ENCODE measurements at places on chromosomes 5 and 9. TPM values are rescaled to one million over a fixed set of nuclear protein-coding genes. Genes with fewer than 3 reads are reported as not detected.
A peak's percentile ranks its signal among the peaks of the same experiment; 100 is the strongest.

MLLT3 gene
- total RNA-seq = 34.0 TPM

LRRC14B gene
- total RNA-seq = not detected

IFNB1 gene
- 0.26 TPM for total RNA-seq

PPP2R2B gene
- 1.0 TPM for total RNA-seq

ELOVL7 gene
- total RNA-seq = 0.38 TPM

TXNDC8 gene
- total RNA-seq = not detected

- no peak for DNase-seq
- H3K27ac ChIP-seq = no peak overlapping the region
- peaks cover 40% of the 10 kb centered on the region for H3K36me3 ChIP-seq
These were observed 6.6 kb downstream of the COMMD10 start for GRCh38 chr5:116091416-116091815.

DNA sequence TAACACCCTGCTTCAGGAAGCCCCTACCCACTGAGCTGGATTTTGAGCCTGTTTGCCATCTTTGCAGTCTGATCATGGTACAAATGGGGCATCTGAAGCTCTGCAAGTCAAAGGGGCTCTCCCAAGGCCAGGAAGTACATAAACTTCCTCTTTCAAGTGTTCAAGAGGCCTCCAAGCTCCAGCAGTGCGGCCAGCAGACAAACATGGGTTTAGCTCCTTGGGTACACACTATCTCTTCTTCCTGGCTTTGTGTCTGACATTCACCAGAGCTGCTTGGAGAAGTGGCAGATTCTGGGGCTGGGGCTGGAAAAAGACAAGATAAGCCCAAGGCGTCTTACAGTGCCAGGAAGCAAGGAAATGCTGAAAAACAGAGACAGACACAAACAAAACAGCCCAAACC, 34.1 kb downstream of the LAMC3 start:
- DNase-seq = no peak
- H3K4me3 ChIP-seq = no peak overlapping the region
- no peak overlapping the region for H3K27ac ChIP-seq
- no peaks in the 10 kb centered on the region for H3K27me3 ChIP-seq
- peaks cover 4% of the 10 kb centered on the region for H3K4me1 ChIP-seq

GRCh38 chr9:35537913-35538312, 48.0 kb downstream of the RUSC2 start:
- DNase-seq = no peak
- no peaks in the 10 kb centered on the region for H3K36me3 ChIP-seq
- H3K27ac ChIP-seq = no peak overlapping the region
- H3K4me1 ChIP-seq = no peaks in the 10 kb centered on the region
- H3K27me3 ChIP-seq = peaks cover 18% of the 10 kb centered on the region

DNA sequence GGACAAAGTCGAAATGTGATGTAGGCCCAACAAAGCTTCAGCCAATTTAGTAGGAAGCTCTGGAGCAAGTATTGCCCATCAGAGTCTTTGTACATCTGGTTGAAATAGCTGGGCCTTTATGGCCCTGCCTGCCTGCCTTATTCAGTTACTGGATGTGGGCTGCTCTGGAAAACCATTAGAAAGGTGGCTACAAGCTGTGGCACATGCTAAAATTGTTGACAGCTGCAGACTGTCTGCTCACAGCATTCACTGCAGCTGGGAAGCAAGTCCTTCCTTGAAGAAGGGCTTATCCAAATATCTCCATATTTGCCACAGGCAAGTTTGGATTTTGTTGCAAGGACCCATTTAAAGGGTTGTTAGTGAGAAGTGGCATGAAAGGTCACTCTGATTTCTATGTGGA, 24.4 kb downstream of the SMIM15 start:
- DNase-seq = no peak
- no peaks in the 10 kb centered on the region for H3K27me3 ChIP-seq
- H3K4me3 ChIP-seq = no peak overlapping the region
- no peak overlapping the region for H3K27ac ChIP-seq
- H3K36me3 ChIP-seq = no peaks in the 10 kb centered on the region
- H3K4me1 ChIP-seq = no peaks in the 10 kb centered on the region

- H3K4me1 ChIP-seq = no peaks in the 10 kb centered on the region
- H3K4me3 ChIP-seq = no peak overlapping the region
- H3K27ac ChIP-seq = no peak overlapping the region
- no peak for DNase-seq
- no peaks in the 10 kb centered on the region for H3K27me3 ChIP-seq
- no peaks in the 10 kb centered on the region for H3K36me3 ChIP-seq
These were observed 76.2 kb upstream of the PTPN3 start for GRCh38 chr9:109574061-109574882.

DNA sequence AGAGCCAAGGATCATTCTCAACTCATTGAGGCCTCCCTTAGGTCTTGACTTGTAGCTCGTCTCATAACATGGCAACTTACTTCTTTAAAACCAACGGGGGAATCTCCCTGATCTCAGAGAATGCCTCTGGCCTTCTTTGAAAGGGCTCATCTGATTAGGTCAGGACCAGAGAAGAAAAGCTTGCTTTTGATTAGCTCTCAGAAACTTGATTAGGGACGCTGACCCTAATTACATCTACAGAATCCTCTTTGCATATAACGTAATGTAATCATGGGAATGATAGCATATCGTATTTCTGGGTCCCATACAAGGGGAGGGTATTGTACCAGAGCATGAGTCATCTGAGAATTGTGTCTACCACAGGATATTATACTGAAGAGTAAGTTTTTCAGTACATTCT, 125.1 kb upstream of the SH3GL2 start:
- no peak for DNase-seq
- H3K27ac ChIP-seq = no peak overlapping the region
- no peak overlapping the region for H3K4me3 ChIP-seq
- no peaks in the 10 kb centered on the region for H3K27me3 ChIP-seq
- H3K36me3 ChIP-seq = no peaks in the 10 kb centered on the region

DNA sequence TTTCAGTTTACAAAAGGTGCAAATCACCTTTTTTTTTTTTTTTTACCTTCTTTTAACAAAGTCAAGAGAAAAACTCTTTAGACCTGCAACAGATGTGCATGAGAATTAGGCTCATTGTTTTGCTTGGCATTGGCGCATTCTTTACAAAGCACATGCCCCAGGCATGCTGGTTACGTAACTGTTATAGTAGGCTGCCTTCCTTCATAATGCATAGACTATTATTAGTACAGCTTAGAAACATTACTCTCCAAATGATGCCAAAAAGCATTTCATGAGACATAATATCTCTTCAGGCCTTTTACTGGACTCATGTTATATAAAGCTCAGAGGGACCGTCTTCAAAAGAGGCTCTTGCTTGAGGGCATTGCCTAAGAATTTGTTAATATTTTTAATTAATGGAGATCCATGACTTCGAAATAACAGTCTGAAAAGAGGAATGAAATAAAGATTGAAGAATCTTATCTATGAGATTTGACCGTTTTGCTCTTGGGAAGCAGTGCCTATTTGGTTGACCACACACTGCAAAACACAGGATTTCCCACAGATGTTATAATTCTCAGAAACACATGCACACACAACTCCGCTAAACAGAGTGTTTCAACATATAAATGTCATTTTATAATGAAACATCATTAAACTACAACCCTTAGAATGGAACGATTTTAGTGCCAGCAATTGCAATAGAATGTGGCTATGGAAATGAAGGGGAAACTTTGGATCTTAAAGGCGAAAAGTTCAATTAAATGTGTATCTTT, 478.7 kb downstream of the PRR16 start:
- no peak for DNase-seq
- no peaks in the 10 kb centered on the region for H3K36me3 ChIP-seq
- no peaks in the 10 kb centered on the region for H3K27me3 ChIP-seq

DNA sequence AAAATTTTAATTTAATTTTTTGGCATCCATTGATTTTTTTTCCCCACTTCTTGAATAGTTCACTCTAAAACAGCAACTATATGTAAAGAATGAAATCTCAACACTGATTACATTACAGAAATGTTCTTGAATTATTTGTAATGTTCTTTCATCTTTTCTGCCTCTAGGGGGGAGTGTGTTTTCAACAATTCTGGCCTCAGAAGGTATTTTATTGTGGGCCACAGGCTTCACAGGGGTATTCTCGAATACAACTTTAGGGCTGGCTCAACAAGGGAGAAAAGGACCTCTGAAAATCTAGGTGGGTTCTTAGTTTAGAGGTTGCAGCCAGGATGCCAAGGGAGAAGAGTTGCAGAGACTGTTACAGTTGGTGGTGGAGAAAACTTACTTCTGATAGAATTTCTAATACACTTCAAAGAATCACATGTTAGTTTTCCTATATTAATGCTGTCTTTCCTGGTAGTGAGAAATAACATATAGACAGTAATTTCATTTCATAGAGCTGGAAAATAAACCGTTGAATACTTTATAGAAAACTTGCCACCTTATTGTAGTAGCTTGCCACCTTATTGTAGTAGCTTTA, 3.6 kb upstream of the NPR3 start:
- H3K27ac ChIP-seq = no peak overlapping the region
- no peak overlapping the region for H3K4me3 ChIP-seq

DNA sequence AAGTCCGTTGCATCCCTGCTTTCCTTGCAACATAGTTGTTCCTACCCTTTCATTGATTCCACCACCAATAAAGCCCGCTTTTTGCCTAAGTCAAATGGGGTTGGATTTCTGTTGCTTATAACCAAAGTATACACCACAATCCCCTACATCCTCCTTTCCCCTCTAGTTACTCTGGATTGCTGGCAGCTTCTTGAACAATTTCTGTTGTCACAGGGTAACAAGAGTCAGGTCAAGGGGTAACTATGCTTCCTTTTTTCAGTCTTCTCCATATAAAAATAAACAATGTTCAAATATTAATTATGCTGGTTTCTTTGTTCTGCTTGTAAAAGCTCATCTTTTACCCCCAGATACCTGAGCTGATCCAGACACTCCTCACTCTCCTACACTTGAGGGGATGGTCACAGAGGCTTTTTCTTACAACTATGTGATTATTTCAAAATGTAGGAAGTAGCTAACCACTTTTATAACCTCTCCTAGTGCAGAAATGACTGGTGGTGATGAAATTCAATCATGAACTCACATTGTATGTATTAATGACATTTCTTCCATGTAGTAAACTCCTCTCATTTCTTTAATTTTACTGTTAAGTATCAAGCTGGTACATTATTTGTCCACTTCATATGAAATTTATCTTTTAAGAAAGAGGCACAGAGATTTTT, 136.5 kb downstream of the SNX18 start:
- no peaks in the 10 kb centered on the region for H3K4me1 ChIP-seq
- H3K27me3 ChIP-seq = no peaks in the 10 kb centered on the region
- no peaks in the 10 kb centered on the region for H3K36me3 ChIP-seq
- no peak for DNase-seq
- H3K27ac ChIP-seq = no peak overlapping the region

GRCh38 chr9:133126697-133127339, 5.8 kb upstream of the RALGDS start:
- DNase-seq = no peak
- peak overlapping the region; percentile 55 for H3K27ac ChIP-seq
- no peaks in the 10 kb centered on the region for H3K27me3 ChIP-seq
- peaks cover 78% of the 10 kb centered on the region for H3K4me1 ChIP-seq

DNA sequence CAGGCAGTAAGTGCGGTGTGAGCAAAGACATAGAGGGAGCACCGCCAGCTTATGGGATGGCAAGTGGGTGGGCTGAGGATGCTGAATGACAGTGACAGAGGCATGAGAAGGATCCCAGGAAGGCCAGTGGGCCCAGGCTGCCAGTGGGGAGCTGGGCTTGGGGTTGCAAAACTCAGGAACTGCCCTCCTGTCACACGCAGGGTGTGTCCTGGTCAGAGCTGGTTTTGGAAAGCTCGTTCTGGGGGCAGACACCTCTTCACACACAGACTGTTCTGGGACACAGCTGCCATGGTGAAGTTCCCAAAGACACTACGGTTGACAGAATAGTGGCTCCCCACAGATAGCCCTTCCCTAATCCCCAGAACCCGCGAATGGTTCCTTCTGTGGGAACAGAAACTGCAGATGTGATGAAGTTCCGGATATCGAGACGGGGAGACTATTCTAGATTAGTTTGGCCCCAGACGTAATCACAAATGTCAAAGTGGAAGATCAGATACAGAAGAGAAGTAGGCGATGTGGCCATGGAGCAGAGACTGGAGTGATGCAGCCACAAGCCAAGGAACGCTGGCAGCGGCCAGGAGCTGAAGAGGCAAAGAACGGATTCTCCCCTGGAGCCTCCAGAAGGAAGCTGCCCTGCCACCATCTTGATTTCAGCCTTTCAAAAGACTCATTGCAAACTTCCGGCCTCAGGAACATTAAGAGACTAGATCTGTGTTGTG, 159.0 kb downstream of the COL23A1 start:
- H3K4me1 ChIP-seq = no peaks in the 10 kb centered on the region
- no peak overlapping the region for H3K27ac ChIP-seq
- H3K4me3 ChIP-seq = no peak overlapping the region
- no peaks in the 10 kb centered on the region for H3K36me3 ChIP-seq
- peaks cover 3% of the 10 kb centered on the region for H3K27me3 ChIP-seq
- DNase-seq = no peak

DNA sequence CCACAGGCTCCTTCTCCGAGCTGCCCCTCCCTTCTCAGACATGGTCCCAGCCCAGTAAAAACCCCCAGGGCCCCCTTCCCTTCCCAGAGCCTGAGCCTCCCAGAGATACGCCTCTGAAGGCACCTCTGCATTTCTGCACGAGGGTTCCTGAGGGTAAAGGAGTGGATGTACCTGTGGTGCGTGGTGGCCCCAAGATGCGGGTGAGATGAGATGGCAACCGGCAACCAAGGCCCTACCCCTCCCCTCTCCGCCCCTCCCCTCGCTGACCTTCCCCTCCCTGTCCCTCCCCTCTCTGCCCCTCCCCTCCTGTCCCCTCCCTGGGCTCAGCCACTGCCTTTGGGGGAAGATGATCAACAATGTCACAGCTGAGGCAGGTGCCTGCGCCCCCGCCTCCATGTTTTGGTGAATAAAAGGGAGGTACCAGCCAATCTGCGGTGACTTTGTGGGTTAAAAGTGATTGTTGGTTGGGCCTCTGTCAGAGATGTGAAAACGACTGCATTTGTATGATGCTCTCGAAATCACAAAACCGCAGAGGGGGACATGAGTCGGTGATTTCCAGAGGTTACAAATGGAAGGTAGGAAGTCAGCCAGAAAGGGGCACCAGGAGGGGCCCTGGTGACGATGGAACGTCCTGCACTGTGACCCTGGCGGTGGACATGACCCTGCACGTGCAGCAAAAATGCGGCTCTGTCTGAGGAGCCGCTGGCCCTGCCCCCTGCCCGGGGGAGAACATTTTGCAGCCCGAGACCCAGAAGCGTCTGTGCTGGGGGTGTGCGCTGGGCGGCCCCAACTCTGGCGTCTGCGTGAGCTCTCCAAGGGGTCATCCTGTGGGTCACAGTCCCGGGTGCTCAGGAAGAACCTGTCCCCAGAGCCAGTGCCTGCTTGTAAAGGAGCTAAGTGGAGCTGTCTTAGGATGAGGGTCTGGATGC, 3.7 kb downstream of the LCN9 start:
- DNase-seq = no peak
- no peaks in the 10 kb centered on the region for H3K36me3 ChIP-seq
- H3K4me3 ChIP-seq = no peak overlapping the region
- H3K4me1 ChIP-seq = no peaks in the 10 kb centered on the region
